Kidney epithelial cell (primary cell): ENCODE measurements at places on chromosomes 6 and 20. TPM values are rescaled to one million over a fixed set of nuclear protein-coding genes. Genes with fewer than 3 reads are reported as not detected.

Gene AK9
- total RNA-seq: 5.4 and 6.0 TPM in 2 replicates

Gene LGSN
- total RNA-seq: not detected in 2 replicates

Gene GHRH
- not detected in 2 replicates for total RNA-seq

Gene CD83
- total RNA-seq: 6.8 and 7.4 TPM in 2 replicates

DNA sequence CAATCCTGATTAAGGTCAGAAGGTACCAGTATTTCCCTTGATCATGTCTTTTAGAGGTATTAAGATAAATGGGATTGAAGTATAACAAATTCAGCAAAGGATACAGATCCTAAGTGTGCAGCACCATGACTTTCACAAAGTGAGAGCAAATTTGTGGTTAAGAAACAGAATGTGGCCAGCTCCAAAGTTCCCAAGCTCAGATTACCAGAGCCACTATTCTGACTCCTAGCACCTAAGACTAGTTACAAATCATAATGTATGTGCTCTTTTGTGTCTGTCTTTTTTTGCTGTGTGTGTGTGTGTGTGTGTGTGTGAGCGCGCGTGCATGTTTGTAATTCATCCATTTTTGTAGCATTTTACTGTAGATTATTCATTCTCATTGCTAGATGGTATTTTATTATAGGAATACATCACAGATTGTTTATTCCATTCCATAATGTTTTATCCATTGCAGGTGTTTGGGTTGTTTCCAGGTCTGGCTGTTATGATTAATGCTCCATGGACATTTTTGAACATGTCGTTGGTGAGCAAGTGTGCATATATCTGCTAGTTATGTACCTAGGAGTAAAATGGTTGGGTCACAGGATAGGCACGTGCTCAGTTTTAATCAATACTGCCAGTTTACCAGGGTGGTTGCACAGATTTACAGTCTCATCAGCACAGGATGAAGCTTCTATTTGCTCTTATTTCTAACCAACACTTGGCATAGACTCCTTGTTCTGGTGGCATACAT is 314.0 kb upstream of the JAG1 start:
- DNase-seq: no peak

GRCh38 chr6:115896538-115897129 is 164.1 kb downstream of the FRK start:
- no peak for DNase-seq

DNA sequence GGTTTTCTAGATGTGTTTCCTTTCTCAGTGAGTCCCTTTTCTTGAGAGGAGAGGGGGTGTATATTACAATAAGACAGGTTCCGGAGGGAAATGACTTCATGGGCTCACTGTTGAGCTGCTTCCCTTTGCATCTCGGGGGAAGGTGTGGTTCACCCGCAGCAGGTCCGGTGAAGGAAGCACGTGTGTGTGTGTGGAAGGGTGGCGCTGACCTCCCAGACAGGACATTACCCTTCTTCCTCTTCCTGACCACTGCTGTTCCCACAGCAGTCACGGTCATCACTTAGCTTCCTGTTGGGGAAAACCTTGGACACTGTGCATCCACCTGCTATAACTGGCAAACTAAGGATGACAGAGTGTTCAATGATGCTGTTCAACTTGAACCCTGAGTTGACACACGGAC is 83.6 kb downstream of the PLEKHG1 start:
- DNase-seq: no peak

DNA sequence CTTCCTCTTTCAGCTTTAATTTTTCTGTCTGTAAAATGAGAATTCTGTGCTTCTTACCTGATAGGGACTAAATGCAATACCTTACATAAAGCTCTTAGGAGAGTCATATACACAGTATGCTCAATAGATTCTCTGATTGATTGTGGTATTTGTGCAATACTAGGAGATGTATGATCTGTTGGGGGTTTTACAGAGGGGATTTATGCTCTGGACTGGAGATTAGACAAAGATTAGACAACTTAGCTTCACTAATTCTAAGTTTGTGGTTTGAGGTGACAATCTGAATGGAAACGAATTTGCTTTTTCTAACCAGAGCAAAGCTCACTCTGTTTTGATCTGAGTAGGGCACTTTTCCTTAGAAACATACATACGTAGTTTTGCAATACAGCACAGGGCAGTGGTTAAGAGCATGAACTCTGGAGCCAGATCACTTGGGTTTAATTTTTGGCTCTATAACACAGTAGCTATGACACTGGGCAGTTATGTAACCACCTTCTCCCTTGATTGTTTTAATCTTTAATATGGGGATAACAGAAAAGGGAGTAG is 126.2 kb downstream of the RNF144B start:
- no peak for DNase-seq
